Activated naive CD8-positive, alpha-beta T cell treated with anti-CD3 and anti-CD28 coated beads for 36 hours (primary cell): ENCODE measurements at places on chromosomes 12 and 14. TPM values are rescaled to one million over a fixed set of nuclear protein-coding genes. Genes with fewer than 3 reads are reported as not detected.

The C3AR1 gene
- 2.6 TPM for total RNA-seq

The SERPINA1 gene
- total RNA-seq, result 1.1 TPM

The IKZF4 gene
- 22.5 TPM for total RNA-seq

The RTN1 gene
- total RNA-seq, result not detected

The TMEM132C gene
- not detected for total RNA-seq

The GEMIN2 gene
- 26.4 TPM for total RNA-seq

The ALG10 gene
- total RNA-seq, result 20.6 TPM

The CDKL1 gene
- 7.4 TPM for total RNA-seq

The GAS2L3 gene
- total RNA-seq, result 1.3 TPM

The TAS2R19 gene
- 0.89 TPM for total RNA-seq

The KLRC3 gene
- 0.64 TPM for total RNA-seq

The NAP1L1 gene
- 1,148 TPM for total RNA-seq

The NTS gene
- not detected for total RNA-seq

The LRRK2 gene
- 0.80 TPM for total RNA-seq

The MYO1H gene
- total RNA-seq, result not detected

The LDHB gene
- total RNA-seq, result 1,996 TPM

The ERP27 gene
- total RNA-seq, result 1.3 TPM

The TRIM9 gene
- total RNA-seq, result 6.1 TPM

The PIANP gene
- 0.37 TPM for total RNA-seq

The RERGL gene
- total RNA-seq, result not detected

The EDDM3A gene
- total RNA-seq, result not detected

The EXOC3L4 gene
- total RNA-seq, result not detected

The CISTR gene
- total RNA-seq, result not detected

The COCH gene
- 7.2 TPM for total RNA-seq

The PZP gene
- not detected for total RNA-seq

The EML5 gene
- total RNA-seq, result 3.3 TPM

The FAIM2 gene
- 0.60 TPM for total RNA-seq

The RNU4-1 gene
- total RNA-seq, result 829 TPM

The EEA1 gene
- total RNA-seq, result 17.5 TPM

The KRT3 gene
- total RNA-seq, result not detected

The TAS2R7 gene
- total RNA-seq, result not detected

The AQP2 gene
- not detected for total RNA-seq

The NFYB gene
- 30.6 TPM for total RNA-seq

The LRIG3 gene
- total RNA-seq, result not detected

The CDK4 gene
- 275 TPM for total RNA-seq

The SMAGP gene
- total RNA-seq, result 1.3 TPM

The NOXRED1 gene
- total RNA-seq, result 0.26 TPM

The ANKRD33 gene
- not detected for total RNA-seq

The PIWIL1 gene
- total RNA-seq, result not detected

The TMEM253 gene
- not detected for total RNA-seq

The KLRF1 gene
- total RNA-seq, result not detected

The TUBA1B gene
- 2,390 TPM for total RNA-seq

The JAG2 gene
- total RNA-seq, result 2.5 TPM

The TAS2R31 gene
- 0.58 TPM for total RNA-seq

The ALG10B gene
- total RNA-seq, result 9.8 TPM

The TMEM119 gene
- total RNA-seq, result 0.12 TPM

The HEATR5A gene
- total RNA-seq, result 10.8 TPM

The KLHL33 gene
- total RNA-seq, result 0.50 TPM

The SIX1 gene
- total RNA-seq, result not detected

The FSCB gene
- total RNA-seq, result not detected

The GCH1 gene
- total RNA-seq, result 45.9 TPM

The POTEM gene
- not detected for total RNA-seq

The TMX1 gene
- total RNA-seq, result 65.4 TPM
